Activated naive CD8-positive, alpha-beta T cell treated with anti-CD3 and anti-CD28 coated beads, Interleukin-2, amount 50 U/mL, for 24 hours (primary cell): ENCODE measurements at places on chromosomes 16 and 17.

GRCh38 chr17:72439893-72440502 lies 319.2 kb downstream of the SOX9 start:
- H3K36me3 ChIP-seq: no peaks in the 10 kb centered on the region
- DNase-seq: no peak
- H3K27me3 ChIP-seq: no peaks in the 10 kb centered on the region
- H3K4me1 ChIP-seq: no peaks in the 10 kb centered on the region
- H3K27ac ChIP-seq: no peak overlapping the region

DNA sequence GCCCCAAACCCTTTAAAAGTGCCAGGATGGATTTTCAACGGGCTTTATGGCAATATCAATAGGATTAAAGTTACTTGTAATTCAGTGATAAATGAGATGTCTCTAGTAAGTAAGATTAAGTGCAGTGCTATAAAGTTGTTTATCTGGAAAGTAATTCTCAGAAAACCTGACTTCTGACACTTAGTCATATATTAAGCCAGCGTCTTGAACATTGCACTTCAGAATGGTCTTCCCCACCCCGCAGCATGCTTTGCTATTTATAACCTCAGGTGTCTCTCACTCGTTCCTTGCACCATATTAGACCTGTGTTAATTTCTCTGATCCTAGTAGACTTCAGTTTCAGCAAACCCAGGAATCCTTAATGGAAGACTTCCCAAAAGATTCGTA lies 2.1 kb upstream of the MAF start:
- H3K27me3 ChIP-seq: peaks cover 60% of the 10 kb centered on the region
- H3K4me3 ChIP-seq: peak overlapping the region; percentile 83
- H3K27ac ChIP-seq: no peak overlapping the region
- peaks cover 34% of the 10 kb centered on the region for H3K4me1 ChIP-seq
- no peaks in the 10 kb centered on the region for H3K36me3 ChIP-seq
- DNase-seq: no peak

DNA sequence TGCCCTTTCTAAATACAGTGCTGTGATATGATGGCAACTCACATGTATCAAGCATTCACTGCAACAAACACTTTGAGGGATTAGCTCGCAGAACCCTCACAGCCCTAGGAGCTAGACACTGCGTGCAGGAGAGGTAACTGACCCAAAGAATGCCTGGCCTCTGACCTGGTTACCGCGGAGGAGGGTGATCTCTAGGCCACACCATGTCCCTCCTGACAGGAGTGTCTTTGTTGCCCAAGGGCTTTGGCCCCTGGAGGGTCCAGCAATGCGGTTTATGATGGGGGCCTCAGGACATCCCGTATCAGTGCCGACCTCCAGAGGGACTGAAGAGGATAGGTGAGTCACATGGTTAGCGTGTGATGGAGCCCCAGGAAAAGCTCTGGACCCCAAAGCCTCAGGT lies 130.6 kb downstream of the MGAT5B start:
- no peaks in the 10 kb centered on the region for H3K27me3 ChIP-seq
- H3K36me3 ChIP-seq: no peaks in the 10 kb centered on the region
- peak overlapping the region; percentile 41 for H3K4me3 ChIP-seq
- peaks cover 43% of the 10 kb centered on the region for H3K4me1 ChIP-seq
- DNase-seq: no peak

DNA sequence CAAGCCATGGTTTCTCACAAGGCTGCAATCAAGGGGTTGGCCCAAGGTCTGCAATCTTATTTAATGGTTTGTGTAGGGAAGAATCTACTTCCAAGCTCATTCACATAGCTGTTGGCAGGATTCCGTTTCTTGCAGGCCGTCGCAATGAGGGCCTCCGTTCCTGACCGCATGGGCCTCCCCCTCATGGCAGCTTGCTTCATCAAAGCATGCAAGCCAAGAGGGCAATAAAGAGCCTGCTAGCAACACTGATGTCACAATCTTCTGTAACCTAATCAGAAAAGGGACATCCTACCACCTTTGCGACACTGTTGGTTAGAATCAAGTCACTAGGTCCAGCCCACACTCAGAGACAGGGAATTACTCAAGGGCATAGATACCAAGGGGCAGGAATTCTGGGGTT lies 95.5 kb downstream of the CCT6B start:
- no peaks in the 10 kb centered on the region for H3K27me3 ChIP-seq
- no peak overlapping the region for H3K27ac ChIP-seq
- H3K36me3 ChIP-seq: no peaks in the 10 kb centered on the region
- H3K4me3 ChIP-seq: no peak overlapping the region
- DNase-seq: no peak

GRCh38 chr16:1551166-1551565 lies 17.7 kb downstream of the TMEM204 start:
- no peak overlapping the region for H3K27ac ChIP-seq
- DNase-seq: no peak
- no peak overlapping the region for H3K4me3 ChIP-seq
- H3K36me3 ChIP-seq: peaks cover 11% of the 10 kb centered on the region
